ENCODE measurements at places on chromosomes 11 and 22.
A peak's percentile ranks its signal among the peaks of the same experiment; 100 is the strongest.

DNA sequence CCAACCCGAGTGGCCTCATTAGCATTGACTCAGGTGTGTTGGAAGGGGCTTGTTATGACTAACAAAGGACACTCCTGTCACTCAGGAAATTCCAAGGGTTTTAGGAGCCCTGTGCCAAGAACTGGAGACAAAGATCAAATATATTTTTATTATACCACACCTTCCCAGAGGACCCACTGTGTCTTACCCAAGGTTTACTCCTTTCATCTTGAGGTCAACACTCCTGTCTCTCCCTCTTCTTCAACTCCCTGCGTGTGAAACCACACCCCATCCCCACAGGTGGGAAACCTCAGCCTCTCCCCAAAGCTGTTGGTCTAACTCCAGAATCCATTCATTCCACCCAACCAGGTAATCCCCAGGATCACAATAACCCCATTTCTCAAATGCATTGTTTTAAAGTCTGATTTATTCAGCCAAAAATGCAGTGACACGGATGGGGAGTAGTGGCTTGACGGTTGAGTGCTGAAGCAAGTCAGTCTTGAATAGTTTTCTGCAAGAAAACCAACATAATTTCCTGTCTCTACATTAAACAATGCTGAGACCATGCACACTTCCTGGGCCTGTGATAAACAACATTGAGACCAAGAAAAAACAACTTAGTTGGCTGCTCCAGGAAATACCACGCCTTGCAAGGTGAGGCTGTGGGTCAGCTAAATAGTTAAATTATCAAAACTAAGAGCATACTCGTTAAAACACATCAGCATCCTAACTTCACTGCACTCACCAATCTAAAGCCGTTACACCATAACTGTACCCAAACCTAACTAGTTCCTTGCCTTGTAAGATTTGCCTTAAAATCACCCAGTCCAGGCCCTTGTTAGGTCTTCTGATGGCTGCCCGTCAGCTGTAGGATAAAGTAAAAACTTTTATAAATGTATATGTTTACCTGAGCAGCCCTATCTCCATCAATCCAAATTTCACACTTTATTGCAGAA is 38.5 kb upstream of the SPON1 start:
- DNase-seq, result no peak

DNA sequence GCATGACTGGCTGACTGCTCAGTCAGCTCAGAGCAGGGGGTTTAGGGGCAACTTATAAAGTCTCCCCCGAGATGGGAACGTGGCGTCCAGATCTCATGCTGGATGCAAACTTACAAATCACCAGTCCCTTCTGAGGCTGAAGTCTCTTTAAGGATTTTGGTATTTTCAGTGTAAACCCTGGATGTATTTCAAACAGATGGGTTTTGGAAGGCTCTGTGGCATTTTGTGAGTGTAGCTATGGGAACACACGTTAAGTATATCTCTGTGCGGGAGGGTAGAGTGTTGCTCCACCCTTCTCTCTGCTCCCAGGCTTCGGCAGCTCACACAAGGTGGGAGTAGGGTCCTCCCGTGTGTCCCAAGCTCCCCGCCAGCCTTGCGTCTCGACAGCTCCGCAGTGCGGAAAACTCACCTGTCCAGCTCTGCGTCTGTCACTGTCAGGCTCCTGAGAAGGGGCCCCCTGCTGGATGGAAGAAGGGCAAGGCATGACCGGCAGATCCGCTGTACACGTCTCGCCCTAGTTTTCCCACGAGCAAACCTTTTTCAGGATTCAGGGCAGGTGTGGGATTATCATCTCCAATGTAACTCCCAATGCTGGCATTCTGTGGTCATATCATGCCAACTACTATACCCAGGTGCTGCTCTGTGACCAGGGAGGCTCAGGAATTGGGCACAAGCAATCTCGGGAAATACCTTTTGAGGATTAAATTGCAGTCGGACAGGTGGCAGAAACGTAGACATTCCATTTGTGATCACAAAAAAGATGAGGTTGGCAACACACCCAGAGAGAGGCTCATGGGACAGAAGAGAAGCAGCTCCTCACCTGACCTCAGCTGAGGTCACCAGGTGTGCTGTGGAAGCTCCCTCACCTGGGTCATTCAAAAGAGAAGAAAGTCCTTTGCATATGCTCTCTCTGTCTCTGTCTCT is 313.9 kb upstream of the B3GAT1 start:
- no peak for DNase-seq

- no peak for DNase-seq
Measured at GRCh38 chr11:94521684-94522083, 9.4 kb downstream of the C11orf97 start.

GRCh38 chr11:24496736-24497725 is at the start of gene LUZP2:
Gene LUZP2 (plus strand): TSS chr11:24497053.
- DNase-seq, result peak; percentile 73

DNA sequence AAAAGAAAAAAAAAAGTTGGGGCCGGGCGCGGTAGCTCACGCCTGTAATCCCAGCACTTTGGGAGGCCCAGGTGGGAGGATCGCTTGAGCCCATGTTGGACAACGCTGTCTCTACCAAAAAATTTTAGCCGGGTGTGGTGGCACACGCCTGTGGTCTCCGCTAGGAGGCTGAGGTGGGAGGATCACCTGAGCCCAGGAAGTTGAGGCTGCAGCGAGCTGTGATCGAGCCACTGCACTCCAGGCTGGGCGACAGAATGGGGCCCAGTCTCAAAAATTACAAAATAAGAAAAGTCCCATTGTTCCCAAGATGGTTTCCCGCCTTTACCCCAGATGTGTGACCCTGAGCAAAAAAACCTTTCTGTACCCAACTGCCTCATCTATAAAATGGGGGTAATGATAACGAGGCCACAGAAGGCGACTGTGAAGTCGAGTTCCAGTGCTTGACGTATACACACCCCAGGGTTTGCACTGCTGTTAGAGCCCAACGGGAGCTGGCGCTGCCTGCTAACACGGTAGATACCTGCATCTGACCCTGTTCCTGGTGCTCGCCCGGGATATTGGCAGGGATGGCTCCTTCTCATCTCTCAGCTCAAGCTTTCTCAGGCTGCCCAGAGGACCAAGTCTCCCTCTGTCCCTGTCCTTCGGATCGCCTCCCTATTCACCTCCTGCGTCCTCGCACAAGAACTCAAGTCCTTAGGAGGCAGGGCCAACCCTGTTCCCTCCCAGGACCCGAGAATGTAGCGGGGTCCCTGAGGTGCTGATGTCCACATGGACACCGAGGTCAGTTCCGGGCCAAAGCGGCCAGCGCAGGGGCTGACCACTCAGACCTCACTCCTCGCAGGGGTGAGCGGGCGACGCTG is 1.1 kb upstream of the RPLP2 start:
- DNase-seq, result peak; percentile 37

DNA sequence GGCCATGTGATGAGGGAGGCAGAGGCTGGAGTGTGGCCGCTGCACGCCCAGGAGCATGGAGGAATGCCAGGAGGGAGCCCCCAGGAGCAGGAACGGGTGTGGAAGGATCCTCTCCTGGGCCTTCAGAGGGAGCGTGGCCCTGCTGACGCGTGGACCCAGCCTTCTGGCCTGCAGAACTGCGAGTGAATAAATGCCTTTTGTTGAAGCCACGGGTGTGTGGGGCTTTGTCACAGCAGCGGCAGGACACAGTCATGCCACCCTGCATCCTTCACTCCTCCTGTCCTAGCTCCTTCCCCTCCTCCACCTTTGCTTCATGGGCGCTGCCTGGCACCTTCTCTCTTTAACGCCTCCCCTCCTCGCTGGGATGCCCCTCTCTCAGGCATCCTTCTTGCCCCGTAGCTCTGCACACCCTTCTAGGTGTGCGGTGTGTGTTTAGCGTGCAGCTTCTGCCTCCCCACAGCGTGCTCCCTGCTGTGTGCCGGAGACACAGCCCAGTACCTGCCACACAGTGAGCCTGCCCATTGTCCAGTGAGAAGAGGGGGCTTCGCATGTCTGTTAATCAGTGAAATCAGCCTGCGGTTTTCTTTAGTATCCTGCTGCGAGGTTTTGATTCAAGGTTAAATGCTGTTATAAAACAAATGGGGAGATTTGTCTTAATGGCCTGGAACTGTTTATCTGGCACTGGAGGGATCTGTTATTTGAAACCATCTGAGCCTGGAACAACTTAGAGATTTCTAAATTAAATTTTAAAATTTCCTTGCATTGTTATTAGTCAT is 459.6 kb downstream of the TBC1D22A start:
- DNase-seq, result peak; percentile 47

- DNase-seq, result no peak
Measured at GRCh38 chr11:64035576-64035975, at the start of gene FLRT1. Gene FLRT1 (plus strand): TSS chr11:64035931. CDS start chr11:64116268, 80,337 bp downstream.

- no peak for DNase-seq
Measured at GRCh38 chr11:124736736-124737135, 3.0 kb upstream of the NRGN start.

GRCh38 chr22:28736301-28737155 is 5.1 kb downstream of the CHEK2 start:
- DNase-seq, result peak; percentile 0

GRCh38 chr11:74669211-74670160 is 61.7 kb downstream of the CHRDL2 start:
- DNase-seq, result no peak

GRCh38 chr11:94449029-94449428 is 44.6 kb downstream of the MRE11 start:
- DNase-seq, result no peak

DNA sequence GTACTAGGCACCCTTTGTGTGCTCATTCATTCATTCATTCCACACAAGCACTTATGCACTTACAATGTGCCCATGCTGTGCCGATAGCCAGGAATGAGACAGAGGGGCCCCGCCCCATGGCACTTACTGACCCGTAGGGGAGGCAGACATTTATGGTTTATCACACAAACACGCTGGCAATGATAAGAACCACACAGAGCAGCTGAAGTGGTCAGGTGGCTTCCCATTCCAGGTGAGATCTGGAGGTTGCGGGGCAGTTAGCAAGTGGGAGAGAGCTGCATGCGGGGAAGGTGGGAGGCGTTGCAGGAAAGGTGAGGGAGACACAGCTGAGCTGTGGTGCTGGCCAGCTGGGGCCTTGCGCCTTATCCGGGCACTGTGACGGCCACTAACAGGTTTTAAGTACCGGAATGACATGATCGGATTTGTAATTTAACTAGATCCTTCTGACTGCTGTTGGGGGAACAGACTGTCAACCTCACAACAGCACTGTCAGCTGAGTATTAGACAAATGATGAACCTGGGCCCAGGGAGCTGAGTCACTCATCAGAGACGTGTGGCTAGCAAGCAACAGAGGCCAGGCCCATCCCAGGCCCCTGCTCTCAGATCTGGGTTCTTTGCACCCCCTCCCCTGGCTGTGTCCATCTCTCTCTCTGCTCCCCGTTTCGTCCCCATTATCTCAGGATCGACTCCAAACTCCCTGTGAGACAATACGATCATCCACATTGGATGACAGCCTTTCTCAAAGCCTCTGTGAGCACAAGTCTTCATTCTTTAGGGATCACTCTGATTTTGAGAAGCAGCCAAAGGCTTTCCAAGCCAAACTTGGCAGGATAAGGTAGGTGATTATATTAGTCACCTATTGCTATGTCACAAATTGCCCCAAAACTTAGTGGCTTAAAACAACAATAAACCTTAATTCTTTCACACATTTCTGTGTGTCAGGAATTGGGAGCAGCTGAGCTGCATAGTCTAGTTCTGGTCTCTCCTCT is 28.4 kb downstream of the RASD2 start:
- DNase-seq, result no peak

- no peak for DNase-seq
Measured at GRCh38 chr11:8252946-8253345, 10.7 kb downstream of the LMO1 start.

DNA sequence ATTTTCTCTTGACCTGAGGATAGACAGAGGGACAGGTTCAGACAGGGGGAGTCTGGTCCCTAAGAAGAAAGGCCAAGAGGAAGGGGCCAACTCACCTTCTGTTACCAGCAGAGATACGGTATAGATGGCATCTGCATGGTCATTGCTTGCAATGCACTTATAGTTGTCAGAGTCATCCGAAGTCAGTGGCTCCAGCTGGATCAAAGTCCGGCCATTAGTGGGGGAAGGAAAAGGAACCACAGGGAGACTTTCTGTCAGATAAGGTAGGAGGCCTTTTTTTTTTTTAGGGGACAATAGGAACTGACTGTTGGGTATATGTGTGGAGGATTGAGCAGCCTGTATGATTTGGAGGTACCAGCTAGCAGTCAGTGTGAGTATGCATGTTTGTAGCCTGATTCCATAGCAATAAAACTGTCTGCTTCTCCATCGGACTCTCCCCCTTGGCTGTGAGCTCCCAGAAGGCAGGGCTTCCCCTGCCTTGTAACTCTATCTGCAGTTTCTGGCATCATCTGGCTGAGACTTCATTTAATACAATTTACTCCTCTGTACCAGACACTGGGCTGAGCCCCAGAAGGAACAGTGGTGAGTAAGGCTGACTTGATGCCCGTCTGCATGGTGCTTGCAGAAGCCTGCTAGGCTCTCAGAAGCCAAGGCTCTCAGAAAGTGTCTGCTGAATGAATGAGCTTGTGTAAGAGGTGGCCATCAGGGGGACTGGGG is 5.7 kb downstream of the IGSF22 start:
- DNase-seq, result no peak

DNA sequence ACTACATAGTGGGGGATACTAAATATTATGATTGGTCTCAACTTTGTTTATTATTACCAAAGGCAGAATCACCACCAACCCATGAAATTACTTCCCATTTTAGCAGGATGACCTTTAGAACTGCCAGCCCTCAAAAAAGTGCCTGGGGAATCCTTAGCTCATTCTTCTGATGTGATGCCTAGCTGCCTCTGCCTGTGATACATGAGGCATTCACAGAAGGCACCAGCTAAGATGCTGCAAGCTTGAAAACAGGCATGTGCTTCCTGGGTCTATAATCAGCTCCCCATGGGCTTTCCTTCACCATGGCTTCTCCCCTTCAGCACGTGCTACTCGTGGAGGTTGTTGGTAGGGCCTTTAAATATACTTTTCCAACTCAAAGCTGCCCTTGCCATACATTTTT is 50.4 kb upstream of the ARHGAP20 start:
- DNase-seq, result no peak

- DNase-seq, result no peak
Measured at GRCh38 chr11:44162662-44163061, 67.2 kb downstream of the EXT2 start.

DNA sequence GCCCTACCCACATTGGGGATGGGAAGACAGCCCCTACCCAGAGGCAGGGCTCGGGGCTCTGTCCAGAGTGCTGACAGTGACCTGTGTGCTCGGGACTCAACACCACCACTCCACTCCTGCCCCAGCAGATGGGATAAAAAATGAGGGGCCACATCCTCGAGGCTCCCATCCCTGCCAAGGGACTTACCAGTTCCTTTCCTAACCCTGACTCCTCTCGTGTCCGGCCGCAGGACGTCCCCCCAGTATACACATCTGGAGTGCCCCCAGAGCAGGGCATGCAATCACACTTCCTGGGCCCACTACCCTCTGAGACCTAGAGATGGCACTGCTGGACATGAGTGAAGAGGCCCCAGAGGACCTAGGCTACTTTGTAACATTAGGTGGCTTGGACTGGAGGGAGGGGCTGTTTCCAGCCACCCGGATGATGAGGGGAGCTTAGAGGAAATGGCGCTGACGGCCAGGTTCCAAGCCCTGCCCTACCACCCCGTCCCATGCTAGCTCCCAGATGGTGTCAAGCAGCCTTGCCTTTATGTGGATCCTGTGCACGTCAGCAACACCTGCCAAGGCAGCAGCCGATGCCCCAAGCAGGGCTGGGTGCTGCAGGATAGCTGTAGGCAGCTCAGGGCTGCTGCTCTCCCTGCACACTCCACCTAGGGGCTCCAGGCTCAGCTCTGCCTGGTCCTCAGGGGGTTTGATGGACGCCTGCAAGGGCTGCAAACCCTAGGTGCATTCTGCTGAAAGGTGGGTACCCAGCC is 86.6 kb downstream of the DGCR2 start:
- no peak for DNase-seq
